ENCODE measurements at places on chromosomes 13 and 19.

DNA sequence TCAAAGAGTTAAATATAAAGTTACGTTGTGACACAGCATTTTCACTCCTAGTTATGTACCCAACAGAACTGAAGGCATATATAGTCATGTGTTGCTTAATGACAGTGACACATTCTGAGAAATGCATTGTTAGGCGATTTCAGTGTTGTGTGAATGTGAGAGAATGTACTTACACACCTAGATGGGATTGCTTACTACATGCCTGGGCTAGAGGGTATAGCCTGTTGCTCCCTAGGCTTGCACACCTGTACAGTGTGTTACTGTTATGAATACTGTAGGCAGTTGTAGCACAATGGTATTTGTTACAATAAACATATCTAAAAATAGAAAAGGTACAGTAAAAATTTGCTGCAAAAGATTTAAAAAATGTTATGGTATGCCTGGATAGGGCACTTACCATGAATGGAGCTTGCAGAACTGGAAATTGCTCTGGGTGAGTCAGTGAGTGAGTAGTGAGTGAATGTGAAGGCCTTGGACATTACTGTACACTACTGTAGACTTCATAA, 89.2 kb downstream of the DHRS12 start:
- DNase-seq: no peak

DNA sequence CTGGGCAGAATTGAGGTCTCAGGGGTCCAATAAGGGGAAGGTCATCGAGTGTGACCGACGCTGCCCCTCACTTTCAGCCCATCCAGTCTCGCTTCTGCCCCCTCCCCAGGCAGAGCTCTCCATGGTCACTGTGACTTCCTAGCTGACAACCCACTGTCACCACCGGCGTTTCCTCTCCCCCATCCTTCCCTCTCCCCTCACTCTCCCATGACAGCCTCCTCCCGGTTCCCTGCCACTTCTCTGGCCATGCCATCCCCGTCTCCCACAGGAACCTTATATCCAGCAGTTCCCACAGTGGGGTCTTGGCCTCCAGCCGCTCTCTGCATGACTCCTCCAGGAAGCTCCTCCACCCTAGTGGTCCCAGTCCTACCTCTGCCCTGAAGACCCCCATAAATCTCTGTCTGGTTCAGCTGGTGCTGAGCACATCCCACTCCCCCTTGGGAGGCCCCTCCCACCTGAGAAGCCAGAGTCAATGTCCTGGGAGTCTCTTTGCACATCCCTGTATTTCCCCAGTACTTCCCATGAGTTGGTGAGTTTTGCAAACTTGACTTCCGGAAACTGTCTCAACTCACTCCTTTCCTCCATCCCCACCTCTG, 24.7 kb upstream of the CD33 start:
- DNase-seq: no peak

GRCh38 chr13:51636349-51636890, 52.2 kb downstream of the WDFY2 start:
- no peak for DNase-seq

GRCh38 chr13:45943965-45944364, 92.4 kb upstream of the SIAH3 start:
- DNase-seq: no peak

DNA sequence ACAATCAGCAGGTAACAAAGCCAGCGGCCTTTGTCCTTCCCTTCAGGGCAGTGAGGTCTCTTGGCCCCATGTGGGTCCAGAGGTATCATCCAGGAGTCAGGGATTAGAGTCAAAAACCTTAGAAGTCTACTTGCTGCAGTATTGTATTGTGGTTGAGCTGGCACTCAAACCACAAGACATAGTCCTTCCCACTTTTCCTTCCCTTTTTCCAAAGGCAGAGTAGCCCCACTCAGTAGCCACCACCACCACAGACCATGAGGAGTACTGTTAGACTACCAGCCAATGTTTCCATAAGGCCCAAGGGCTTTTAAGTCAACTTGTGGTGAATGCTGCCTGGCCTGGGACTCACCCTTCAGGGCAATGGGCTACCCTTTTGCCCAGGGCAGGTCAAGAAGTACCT, 27.1 kb upstream of the CCNA1 start:
- DNase-seq: no peak

GRCh38 chr13:112530861-112531260, 57.1 kb downstream of the TUBGCP3 start:
- DNase-seq: no peak

GRCh38 chr13:55999709-56000108, 1141.0 kb upstream of the PRR20A start:
- DNase-seq: no peak

DNA sequence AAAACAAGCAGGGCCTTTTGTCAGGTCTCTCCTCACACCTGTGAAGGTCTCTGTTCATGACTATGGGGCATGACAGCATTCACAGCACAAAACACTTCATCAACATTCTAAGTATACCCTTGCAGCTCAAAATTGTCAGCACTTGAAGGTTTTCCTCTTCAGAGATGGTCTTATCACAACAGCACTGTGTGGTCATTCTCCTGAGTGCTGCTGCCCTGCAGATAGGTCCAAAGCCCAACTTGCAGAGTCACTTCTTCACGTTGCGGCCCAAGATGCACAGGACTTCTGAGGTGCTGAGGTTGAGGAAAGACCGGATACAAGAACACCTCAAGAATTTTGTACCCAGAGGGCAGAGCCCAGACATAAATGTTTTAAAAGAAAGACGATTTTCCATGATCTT, 574.5 kb downstream of the UQCRFS1 start:
- DNase-seq: no peak

- no peak for DNase-seq
These were observed 6.8 kb upstream of the DGKH start for GRCh38 chr13:42041684-42042035.

DNA sequence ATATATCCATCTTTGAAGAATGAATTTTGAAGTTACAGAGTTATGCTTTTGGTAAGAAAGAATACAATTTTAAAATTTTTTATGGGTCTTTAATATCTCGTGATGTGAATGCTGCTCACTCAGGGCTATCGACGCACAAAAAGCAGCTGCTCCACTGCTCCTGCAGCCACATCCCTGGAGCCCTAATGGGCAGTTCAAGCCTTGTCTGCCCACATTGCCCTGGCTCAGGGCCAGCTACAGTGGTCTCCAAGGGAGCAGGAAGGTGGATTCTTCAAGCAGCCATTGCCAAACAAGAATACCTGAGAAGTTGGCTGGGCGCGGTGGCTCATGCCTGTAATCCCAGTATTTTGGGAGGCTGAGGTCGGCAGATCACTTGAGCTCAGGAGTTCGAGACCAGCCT, 85.8 kb downstream of the IPO5 start:
- no peak for DNase-seq

GRCh38 chr13:85520445-85520844, 278.8 kb downstream of the SLITRK6 start:
- DNase-seq: no peak

DNA sequence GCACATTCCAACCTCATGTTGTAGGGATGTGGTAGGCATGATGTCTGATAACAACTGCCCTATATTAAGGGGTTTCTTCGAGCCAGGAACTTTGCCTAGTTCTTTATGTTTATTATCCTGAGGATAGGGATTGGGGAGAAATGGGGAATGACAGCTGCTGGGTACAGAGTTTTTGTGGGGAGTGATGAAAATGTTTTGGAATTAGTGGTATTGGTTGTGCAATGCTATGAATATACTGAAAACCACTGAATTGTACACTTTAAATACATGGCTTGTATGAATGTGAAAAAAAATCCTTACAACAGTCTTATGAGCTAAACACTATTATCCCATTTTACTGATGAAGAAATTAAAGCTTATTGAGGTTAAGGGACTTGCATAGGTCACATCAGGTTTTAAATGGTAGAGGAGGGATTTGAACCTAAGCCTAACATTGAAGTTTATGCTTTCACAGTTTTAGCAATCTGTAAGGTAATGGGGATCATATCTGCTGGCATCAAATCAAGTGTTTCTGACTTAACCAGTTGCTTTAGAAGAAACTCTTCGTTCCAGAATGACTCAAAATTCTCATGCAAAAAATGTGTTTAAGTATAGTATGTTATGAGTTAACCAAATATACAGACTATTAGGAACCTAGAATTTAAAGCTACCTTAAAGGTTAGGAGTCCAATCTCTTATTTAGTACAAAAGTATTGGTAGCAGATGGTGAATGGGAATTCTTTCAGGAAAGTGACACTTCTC, 61.4 kb downstream of the ERCC5 start:
- DNase-seq: no peak

DNA sequence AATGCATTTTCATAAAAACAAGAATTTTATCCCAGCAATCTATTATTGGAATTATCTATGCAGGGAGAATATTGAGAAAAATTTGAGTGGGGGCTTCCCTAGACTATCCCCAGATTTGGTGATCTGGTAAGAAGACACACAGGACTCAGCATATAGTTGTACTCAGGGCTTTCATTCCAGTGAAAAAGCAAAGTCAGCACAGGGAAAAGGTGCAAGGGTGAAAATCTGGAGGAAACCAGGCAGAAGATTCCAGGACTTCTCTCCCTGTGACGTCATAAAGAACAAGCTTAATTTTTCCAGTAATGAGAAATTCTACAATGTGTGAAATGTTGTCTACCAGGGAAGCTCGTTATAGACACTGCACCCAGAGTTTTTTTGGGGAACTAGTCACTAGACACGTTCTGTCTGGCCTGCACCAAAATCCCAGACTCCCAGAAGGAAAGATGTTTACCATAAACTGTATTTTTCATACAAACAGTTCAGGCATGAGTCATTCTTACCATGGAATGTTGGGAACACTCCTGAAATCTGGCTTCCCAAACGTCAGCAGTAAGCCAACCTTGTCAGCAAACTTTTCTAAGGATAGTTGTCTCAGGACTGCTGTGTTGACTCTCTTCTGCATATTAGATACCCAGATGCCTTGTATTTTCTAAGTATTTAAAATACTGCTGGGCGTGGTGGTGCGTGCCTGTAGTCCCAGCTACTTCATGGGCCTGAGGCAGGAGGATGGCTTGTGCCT, 107.4 kb downstream of the DNAJC3 start:
- no peak for DNase-seq

DNA sequence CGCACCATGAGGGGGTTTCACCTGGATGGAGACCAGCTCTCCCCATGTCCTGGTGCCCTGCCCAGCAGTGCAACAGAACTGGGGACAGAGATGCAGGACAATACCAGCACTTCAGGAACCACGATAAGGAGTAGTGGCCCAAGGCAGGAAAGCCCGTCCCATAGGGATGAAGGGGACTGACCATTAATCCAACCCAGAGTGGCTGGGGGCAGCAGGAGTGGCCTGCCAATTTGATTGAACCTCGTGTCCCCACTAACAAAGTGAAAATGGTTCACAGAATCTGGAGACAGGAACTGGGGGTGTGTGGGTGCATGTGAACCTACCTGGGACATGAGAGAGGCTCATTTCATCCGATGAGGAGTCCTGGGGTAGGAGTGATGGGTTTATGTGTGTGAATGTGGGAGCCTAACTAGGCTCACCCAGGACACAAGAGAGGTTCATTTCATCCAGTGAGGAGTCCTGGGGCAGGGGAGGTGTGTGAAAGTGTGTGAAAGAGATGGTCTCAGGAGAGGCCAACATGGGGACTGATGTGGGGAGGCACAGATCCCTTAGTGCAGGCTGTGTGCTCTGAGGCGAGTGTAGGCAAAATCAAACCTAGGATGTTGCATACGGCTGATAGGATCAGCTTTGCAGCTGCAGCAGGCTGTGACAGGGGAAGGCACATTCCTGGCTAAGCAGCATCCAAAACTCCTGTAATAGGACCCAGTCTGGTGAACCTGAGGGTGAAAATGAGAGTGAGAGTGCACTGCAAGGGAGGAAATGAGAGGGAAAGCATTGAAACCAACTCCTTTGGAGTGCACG, 98.2 kb downstream of the ZNF429 start:
- no peak for DNase-seq

- DNase-seq: no peak
These were observed 22.8 kb downstream of the SYDE1 start for GRCh38 chr19:15129856-15130585.

GRCh38 chr13:108215436-108215835, at the start of gene LIG4:
Gene LIG4, minus strand, starts transcription at chr13:108215536. Its CDS starts 4,268 bp downstream, at chr13:108211268.
- peak; percentile 83 for DNase-seq

DNA sequence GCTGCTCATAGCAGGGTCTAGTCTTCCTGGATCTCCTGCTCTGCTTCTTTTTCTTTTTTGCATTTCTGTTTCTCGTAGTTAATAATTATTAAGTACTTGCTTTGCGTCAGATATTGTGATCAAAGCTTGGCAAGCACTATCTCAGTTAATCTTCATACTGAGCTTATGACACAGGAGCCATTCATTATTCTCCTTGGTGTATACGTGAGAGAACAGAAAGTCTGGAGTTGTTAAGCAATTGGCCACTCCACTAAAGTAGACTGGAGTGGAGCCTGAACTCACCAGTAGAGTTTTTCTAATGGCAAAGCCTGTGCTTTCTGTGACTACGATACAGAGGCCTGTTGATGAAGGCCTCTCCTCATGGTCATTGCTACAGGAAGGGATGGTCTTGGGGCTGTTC, 285.9 kb downstream of the RFC3 start:
- DNase-seq: no peak

DNA sequence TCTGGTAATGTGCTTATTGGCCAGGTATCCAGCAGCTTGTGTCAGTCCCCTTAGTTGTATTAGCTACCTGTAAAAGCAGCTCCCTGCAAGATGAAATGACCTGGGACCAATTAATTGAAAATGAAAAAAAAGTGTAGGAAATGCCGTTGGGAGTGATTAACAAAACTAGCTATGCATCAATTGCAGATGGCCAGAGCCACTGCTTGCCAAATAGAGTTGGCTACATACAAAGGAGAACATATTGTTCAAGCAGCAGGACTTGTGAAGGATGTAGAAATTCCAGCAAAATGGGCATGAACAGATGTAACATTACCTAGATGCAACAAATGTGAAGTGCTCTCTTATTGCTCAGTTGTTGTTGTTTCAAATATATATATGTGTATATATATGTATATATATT, 300.5 kb downstream of the PCDH17 start:
- DNase-seq: no peak

- DNase-seq: no peak
These were observed 773.4 kb upstream of the SLITRK1 start for GRCh38 chr13:84655677-84656076.

DNA sequence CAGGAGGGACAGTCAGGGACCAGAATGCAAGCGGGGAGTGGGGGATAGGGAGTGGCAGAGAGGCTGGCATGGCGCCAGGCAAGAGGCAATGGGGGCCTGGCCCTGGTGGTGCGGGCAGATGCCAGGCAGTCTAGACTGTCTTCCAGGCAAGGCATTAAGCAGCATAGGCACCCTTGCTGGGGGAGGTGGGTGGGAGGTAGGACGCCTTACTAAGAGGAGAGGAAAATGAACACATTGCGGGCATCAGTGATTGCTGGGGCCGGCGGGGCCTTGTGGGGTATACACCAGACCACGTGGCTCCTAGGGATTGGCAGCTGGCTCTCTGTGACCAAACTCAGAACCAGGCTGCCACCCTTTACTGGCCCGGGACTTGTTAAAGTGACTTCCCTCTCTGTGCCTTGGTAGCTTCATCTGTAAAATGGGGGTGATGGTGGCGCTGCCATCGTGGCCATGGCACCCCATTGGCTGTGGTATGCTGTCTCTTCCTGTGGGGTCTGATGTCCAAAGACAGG, 46.0 kb downstream of the DNM2 start:
- no peak for DNase-seq

Measured in activated T-cell treated with anti-CD3 and anti-CD28 coated beads for 48 hours (primary cell).